ENCODE measurements at places on chromosomes 5 and 9. TPM values are rescaled to one million over a fixed set of nuclear protein-coding genes. Genes with fewer than 3 reads are reported as not detected.

Gene CENPH
- 41.7 TPM for total RNA-seq

Gene EPB41L4A
- 0.87 TPM for total RNA-seq

GRCh38 chr9:138083873-138084272 is 206.3 kb downstream of the CACNA1B start:
- DNase-seq, result no peak

GRCh38 chr9:83584995-83585394 is 37.9 kb upstream of the IDNK start:
- DNase-seq, result no peak

- peak; percentile 90 for DNase-seq
These were observed 137.8 kb upstream of the ANKH start for GRCh38 chr5:15009420-15009819.

DNA sequence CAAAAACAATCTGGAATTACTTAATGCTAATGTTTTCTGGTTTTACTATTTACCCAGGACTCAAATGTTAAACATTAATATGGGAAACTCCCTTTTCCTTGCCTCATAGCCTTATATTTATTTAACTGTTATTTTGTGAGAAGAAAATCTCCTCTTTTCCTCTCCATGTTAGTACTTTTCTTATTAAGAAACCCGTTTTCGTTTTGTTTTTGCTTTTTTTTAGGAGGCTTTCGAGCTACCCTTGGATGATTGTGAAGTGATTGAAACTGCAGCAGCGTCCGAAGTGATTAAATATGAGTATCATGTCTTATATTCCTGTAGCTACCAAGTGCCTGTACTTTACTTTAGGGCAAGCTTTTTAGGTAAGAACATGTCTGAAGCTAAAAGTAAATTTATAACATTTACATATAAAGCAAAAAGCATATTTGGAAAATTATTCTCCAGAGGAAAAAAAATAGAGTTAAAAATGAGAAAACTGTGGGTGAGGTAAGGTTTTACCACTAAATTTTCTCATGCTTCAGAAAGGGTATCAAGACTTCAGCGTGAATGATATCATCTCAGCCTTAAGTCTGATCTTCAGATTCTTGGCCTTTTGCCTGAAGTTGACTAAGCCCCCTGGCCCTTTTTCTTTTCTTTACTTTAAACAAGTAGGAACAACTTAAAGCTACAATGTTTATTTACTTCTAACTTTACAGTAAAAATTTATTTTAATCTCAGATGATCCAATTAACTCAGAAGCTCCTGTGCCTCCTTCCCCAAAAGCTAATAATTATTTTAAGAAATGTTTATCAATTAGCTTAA is 113.8 kb downstream of the RPS23 start:
- DNase-seq, result peak; percentile 74

Measured in H4 (cell line).